Tibial nerve (tissue), 4 donors: ENCODE measurements at places on chromosomes 12 and 14.

- H3K4me1 ChIP-seq: peaks cover 14% of the 10 kb centered on the region
- no peak overlapping the region for H3K4me3 ChIP-seq
- DNase-seq: no peak
- no peak overlapping the region for H3K27ac ChIP-seq
- no peaks in the 10 kb centered on the region for H3K27me3 ChIP-seq
- no peaks in the 10 kb centered on the region for H3K36me3 ChIP-seq
Observed at GRCh38 chr14:70816525-70816924, 7.2 kb upstream of the MAP3K9 start.

- H3K27ac ChIP-seq: no peak overlapping the region
- H3K36me3 ChIP-seq: no peaks in the 10 kb centered on the region
- no peaks in the 10 kb centered on the region for H3K27me3 ChIP-seq
Observed at GRCh38 chr12:20475542-20475941, 107.2 kb downstream of the PDE3A start.

DNA sequence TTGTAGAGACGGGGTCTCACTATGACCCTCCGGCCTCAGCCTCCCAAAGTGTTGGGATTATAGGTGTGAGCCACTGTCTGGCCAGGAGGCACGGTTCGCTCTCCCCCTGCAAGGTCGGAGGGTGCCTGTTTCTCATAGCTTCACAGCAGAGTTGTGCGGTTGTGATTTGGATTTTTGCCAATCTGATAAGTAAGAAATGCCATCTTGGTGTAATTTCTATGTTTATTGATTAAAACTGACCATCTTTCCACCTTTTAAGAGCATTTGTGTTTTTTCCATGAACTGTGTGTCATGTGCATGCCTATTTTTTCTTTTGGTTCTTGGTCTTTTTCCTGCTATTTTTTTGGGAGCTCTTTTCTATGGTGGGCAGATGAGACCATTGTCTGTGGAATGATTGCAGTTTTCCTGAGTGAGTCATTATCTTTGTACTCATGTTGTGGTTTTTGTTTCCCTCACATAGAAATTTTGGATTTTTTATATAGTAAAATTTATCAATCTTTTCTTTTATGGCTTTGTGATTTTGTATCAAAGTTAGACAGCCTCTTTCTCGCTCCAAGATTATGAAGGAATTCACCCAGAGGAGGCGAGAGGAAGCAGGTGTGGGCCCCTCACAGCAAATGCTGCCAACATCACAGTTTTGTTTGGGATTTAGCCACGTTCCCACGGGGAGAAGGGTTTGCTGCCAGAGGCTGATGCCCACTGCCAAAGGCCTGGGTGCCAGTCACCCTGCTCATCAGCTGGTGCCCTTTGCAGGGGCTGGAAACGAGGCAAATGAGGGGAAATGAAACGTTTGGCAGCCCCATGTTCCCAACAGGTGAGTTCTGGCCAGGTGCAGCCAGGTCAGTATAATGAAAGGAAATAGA, 47.2 kb downstream of the RFX4 start:
- H3K4me1 ChIP-seq: no peaks in the 10 kb centered on the region
- no peaks in the 10 kb centered on the region for H3K36me3 ChIP-seq
- no peak overlapping the region for H3K27ac ChIP-seq
- no peak for DNase-seq
- no peak overlapping the region for H3K4me3 ChIP-seq
- H3K27me3 ChIP-seq: no peaks in the 10 kb centered on the region

- H3K27me3 ChIP-seq: no peaks in the 10 kb centered on the region
- H3K27ac ChIP-seq: peak overlapping the region; percentile 66
- H3K36me3 ChIP-seq: no peaks in the 10 kb centered on the region
- H3K4me1 ChIP-seq: peaks cover 35% of the 10 kb centered on the region
- H3K4me3 ChIP-seq: no peak overlapping the region
Observed at GRCh38 chr12:54030889-54031471, 1.9 kb upstream of the HOXC5 start.

- H3K36me3 ChIP-seq: no peaks in the 10 kb centered on the region
- no peaks in the 10 kb centered on the region for H3K27me3 ChIP-seq
- no peaks in the 10 kb centered on the region for H3K4me1 ChIP-seq
- DNase-seq: no peak
- no peak overlapping the region for H3K4me3 ChIP-seq
Observed at GRCh38 chr14:100386121-100386520, 63.0 kb downstream of the SLC25A47 start.

DNA sequence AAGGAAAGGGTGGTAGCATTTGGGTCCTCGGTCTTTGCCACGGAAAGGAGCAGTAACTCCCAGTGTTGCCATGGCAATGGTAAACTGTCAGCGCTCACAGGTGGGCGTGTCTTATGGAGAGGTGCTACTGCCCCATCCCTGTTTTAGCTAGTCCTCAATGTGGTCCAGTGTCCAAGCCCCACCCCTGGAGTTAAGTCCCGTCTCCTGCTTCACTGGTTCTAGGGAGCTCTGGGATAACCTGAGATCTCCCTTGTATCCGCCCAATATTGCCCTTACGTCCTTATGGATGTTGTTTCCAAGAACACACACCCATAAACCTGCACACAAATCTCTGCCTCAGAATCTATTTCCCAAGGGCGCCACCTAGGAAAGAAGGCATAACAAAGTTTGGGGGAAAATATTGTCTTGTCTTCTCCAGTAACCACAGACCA, 64.2 kb downstream of the SPRING1 start:
- no peak overlapping the region for H3K27ac ChIP-seq
- no peaks in the 10 kb centered on the region for H3K27me3 ChIP-seq
- no peak overlapping the region for H3K4me3 ChIP-seq
- peaks cover 20% of the 10 kb centered on the region for H3K4me1 ChIP-seq
- no peak for DNase-seq
- no peaks in the 10 kb centered on the region for H3K36me3 ChIP-seq

- H3K27me3 ChIP-seq: no peaks in the 10 kb centered on the region
- H3K36me3 ChIP-seq: no peaks in the 10 kb centered on the region
- H3K27ac ChIP-seq: no peak overlapping the region
- DNase-seq: no peak
- no peak overlapping the region for H3K4me3 ChIP-seq
- H3K4me1 ChIP-seq: no peaks in the 10 kb centered on the region
Observed at GRCh38 chr12:33427071-33427470, 12.5 kb downstream of the SYT10 start.

- no peak for DNase-seq
- peak overlapping the region; percentile 89 for H3K4me3 ChIP-seq
- H3K36me3 ChIP-seq: no peaks in the 10 kb centered on the region
- no peaks in the 10 kb centered on the region for H3K4me1 ChIP-seq
- peak overlapping the region; percentile 88 for H3K27ac ChIP-seq
Observed at GRCh38 chr12:40106202-40106533, 287 bp upstream of the SLC2A13 start.

DNA sequence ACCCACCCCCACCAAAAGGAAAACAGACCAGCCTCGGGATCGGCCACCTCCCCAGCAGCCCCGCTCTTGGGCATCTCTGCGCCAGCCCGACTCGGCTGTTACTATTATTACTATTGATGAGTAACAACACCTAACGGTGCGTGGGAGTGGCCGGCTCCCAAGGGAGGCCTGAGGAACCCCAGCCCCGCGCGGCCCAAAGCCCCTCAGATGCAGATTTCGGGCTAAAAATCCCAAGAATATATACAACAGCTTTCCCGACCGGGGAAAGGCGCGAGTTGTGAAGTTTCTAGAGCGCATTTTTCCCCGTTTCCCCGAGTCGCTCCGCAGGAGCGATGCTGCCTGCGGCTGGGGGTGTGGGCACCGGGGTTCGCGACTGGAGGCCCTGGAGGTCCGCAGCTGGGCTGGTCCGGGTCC, 565 bp downstream of the NT5DC3 start:
- no peaks in the 10 kb centered on the region for H3K4me1 ChIP-seq
- H3K36me3 ChIP-seq: peaks cover 4% of the 10 kb centered on the region
- H3K27me3 ChIP-seq: no peaks in the 10 kb centered on the region
- H3K27ac ChIP-seq: peak overlapping the region; percentile 72
- DNase-seq: no peak

DNA sequence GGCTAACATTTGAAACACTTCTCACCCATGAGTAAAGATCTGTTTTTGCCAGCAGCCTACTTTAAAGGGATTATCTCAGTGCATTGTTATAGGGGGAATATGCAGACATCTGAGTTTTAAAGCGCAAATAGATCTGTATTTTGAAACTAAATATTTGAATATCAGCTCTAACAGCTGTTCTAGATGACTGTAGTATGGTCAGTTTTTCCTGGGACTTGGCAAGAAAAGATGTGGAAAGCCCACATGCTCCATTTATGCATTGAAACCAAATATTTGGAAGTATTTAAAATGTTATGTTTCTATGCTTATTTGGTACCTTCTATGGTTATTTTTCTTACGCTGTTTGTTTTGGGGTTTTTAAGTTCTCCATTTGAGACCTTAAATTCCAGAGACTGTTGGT, 41.7 kb downstream of the RIC8B start:
- no peaks in the 10 kb centered on the region for H3K36me3 ChIP-seq
- no peak overlapping the region for H3K27ac ChIP-seq
- no peak for DNase-seq
- H3K4me3 ChIP-seq: no peak overlapping the region
- H3K27me3 ChIP-seq: no peaks in the 10 kb centered on the region
- no peaks in the 10 kb centered on the region for H3K4me1 ChIP-seq

DNA sequence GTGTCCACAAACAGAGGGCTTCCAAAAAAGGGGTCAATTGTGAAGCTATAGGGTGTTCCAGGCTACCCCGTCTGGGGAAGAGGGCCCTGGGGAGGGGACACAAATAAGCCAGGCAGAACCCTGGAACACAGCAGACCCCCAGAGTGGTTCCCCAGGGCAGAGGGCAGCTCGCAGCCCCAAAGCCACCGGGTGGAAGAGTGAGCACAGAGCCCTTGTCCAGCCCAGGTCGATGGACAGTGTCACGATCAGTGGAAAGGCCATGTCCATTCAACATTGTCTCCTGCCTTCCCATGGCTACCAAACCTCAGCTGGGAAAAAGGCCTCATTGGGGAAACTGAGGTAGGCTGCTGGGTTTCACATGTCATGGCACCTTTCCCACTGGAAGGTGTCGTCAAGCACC, 131.4 kb downstream of the DICER1 start:
- no peaks in the 10 kb centered on the region for H3K4me1 ChIP-seq
- no peaks in the 10 kb centered on the region for H3K36me3 ChIP-seq
- no peak overlapping the region for H3K4me3 ChIP-seq
- no peak for DNase-seq
- no peak overlapping the region for H3K27ac ChIP-seq
- H3K27me3 ChIP-seq: no peaks in the 10 kb centered on the region

DNA sequence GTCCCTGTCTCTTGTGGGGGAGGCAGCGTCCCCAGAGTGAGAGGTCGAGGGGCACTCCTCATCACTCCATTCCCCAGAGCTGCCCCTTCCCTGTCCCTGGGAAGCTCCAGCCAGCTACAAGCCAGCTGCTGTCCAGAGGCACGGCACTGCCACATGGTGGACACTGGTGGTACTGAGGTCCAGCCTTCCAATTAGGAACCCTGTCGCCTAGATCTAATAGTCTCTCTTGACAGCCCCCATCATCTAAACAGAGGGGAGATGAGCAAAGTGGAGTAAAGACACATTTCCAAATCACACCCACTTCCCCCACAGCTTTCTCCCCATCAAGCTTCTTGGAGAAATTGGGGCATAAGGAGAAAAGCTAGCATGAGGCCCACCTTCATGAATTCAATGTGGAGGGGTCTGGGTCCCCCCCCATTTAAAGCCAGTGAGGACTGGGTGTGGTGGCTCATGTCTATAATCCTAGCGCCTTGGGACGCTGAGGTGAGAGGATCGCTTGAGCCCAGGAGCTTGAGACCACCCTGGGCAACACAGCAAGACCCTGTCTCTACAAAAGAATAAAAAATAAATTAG, 2.1 kb upstream of the INHBE start:
- no peaks in the 10 kb centered on the region for H3K27me3 ChIP-seq
- peak overlapping the region; percentile 38 for H3K27ac ChIP-seq
- no peak overlapping the region for H3K4me3 ChIP-seq

DNA sequence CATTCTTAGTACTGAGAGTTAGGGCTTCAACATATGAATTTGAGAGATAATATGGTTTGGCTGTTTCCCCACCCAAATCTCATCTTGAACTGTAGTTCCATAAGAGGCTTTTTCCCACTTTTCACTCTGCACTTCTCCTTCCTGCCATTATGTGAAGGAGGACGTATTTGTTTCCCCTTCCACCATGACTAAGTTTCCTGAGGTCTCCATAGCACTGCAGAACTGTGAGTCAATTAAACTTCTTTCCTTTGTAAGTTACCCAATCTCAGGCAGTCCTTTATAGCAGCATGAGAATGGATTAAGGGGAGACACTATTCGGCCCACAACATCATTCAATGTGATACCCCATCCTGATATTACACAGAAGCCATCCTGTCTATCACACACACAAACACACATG, 36.8 kb upstream of the ALG10B start:
- H3K36me3 ChIP-seq: no peaks in the 10 kb centered on the region
- no peak for DNase-seq
- no peaks in the 10 kb centered on the region for H3K4me1 ChIP-seq
- no peaks in the 10 kb centered on the region for H3K27me3 ChIP-seq
- no peak overlapping the region for H3K27ac ChIP-seq
- no peak overlapping the region for H3K4me3 ChIP-seq

DNA sequence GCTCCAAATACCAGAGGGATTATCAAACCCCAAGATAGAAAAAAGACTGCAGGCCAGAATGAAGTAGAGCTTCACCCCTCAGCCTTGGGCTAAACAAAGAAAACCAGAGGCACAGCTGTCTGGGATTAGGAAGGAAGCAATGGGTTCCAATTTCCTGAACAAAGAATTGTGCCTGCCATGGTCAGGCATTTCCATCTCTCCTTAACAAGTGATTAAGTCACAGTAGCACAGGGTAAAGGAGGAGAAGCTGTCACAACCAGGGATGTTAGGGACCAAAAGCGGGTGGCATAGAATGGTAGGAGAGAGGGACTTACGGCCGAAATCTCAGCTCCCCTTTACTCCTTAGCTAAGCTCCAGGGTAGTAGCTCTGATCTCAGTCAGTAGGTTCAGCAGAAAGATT, 33.9 kb downstream of the SPTLC2 start:
- no peak overlapping the region for H3K27ac ChIP-seq
- no peaks in the 10 kb centered on the region for H3K36me3 ChIP-seq

DNA sequence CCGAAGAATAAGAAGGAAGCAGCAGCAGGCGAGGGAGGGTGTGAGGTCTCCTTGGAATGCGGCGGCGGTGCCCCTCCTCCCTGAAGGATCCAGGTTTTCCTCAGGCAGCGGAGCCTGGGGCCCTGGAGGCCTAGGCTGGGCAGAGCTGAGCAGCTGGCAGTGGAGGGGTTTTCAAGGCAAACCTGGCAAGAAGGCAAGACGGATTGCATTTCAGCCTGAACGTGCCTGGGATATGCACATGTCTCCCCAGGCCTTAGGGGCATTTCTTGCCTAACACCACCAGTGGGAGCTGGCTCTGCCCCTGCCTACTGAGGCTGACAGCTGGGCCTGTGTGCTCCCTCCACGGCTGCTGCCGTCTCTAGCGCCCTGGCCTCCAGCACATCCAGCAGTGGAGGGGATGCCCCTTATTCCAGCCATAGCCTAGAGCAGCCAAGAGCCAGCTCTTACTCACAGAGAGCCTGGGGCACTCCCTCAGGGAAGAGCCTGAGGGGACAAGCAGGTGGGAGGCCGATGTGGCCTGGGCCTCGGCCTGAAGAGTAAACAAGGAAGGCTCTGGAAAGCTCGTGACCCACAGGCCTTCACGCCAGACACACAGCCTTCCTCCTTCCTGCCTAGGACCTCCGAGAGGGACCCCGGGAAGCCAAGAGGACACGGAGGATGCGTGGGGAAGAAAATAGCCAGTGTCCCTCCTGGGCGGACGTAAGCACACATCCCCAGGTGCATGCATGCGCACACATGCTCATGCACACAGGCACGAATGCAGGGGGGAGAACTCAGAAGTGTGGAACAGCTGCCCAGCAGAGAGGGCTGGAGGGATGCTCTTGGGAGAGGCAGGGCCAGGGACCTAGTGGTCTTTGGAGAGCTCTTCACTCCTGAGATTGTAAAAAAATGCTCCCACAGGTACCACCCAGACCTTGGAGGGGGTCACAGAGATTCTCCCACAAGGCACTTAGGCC, 23.0 kb upstream of the EIF2B2 start:
- no peaks in the 10 kb centered on the region for H3K27me3 ChIP-seq
- H3K27ac ChIP-seq: no peak overlapping the region
- no peaks in the 10 kb centered on the region for H3K36me3 ChIP-seq
